ENCODE measurements at places on chromosomes 13 and 19. TPM values are rescaled to one million over a fixed set of nuclear protein-coding genes. Genes with fewer than 3 reads are reported as not detected.

The CERS1 gene
- total RNA-seq: 11.4 TPM

The C2CD4C gene
- total RNA-seq: 1.8 TPM

The OR10H1 gene
- total RNA-seq: not detected

The KLC3 gene
- total RNA-seq: 0.44 TPM

The ZNF540 gene
- total RNA-seq: 0.24 TPM

The DLL3 gene
- total RNA-seq: 0.96 TPM

The TBXA2R gene
- total RNA-seq: 0.70 TPM

The CLEC11A gene
- 59.1 TPM for total RNA-seq

The SULT2A1 gene
- not detected for total RNA-seq

The FUT3 gene
- not detected for total RNA-seq

The ASF1B gene
- total RNA-seq: 50.0 TPM

The ANKLE1 gene
- total RNA-seq: 17.5 TPM

- H3K4me3 ChIP-seq: no peak overlapping the region
- H3K4me1 ChIP-seq: no peaks in the 10 kb centered on the region
- H3K27ac ChIP-seq: peak overlapping the region; percentile 16
- H3K27me3 ChIP-seq: no peaks in the 10 kb centered on the region
- DNase-seq: no peak
Measured at GRCh38 chr19:2210987-2211740, 25.0 kb downstream of the PLEKHJ1 start.

- no peak overlapping the region for H3K4me3 ChIP-seq
- peaks cover 5% of the 10 kb centered on the region for H3K4me1 ChIP-seq
- no peak overlapping the region for H3K27ac ChIP-seq
- H3K27me3 ChIP-seq: no peaks in the 10 kb centered on the region
Measured at GRCh38 chr13:35978607-35979316, 152.4 kb downstream of the DCLK1 start.

GRCh38 chr13:48680756-48681392 is 27.1 kb downstream of the CYSLTR2 start:
- H3K27ac ChIP-seq: no peak overlapping the region
- no peaks in the 10 kb centered on the region for H3K36me3 ChIP-seq
- no peak overlapping the region for H3K4me3 ChIP-seq
- DNase-seq: no peak

DNA sequence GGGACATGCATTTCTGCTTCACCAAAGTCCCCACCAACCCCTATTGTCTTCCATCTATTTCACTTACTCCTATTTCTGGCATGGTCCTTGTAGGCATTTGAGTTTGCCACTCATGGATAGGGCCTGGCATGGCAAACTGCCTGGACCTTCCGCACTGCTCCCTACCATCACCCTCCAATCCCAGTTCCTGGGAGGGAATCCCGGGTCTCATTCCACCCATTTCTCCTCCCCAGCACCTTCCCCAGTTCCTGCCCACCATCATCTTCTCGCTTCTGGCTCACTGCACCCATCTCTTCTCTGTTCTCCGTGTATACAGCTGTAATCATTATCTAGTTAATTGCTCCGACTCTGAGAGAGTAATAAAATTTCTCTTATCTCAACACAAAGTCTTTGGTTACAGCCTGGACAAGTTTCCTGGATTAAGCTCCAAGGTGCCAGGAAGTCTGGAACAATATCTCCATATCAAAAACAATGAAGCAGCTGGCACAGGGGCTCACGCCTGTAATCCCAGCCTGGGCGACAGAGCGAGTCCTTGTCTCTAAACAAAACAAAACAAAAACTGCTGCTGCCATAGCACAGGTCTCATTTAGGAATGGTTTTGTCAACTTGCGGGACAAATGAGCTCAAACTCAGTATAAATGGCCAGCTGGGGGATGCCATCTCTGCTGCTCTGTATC is 17.0 kb upstream of the COX7A1 start:
- H3K36me3 ChIP-seq: no peaks in the 10 kb centered on the region
- no peaks in the 10 kb centered on the region for H3K27me3 ChIP-seq
- H3K4me1 ChIP-seq: peaks cover 13% of the 10 kb centered on the region
- H3K27ac ChIP-seq: peak overlapping the region; percentile 68
- DNase-seq: peak; percentile 91
- H3K4me3 ChIP-seq: no peak overlapping the region

DNA sequence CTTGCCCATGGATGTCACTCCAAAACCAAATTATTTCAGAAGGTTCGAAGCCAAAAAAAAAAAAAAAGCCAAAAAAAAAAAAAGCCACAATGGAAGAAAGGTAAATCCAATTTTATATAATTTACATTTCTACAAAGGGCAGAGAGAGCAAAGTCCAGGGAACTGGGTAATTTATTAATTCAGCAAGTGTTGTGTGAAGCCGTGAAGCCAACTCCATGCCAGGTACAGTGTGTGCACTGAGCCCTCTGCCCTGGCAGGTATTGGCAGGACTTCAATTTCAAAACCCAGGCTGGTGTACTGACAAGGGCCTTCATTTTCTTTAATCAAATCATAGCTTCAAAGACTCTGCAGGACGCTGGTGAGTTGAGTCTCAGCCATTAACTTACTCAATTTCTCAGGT is 5.5 kb upstream of the RFPL4A start:
- no peaks in the 10 kb centered on the region for H3K36me3 ChIP-seq
- H3K4me1 ChIP-seq: no peaks in the 10 kb centered on the region
- H3K4me3 ChIP-seq: no peak overlapping the region

DNA sequence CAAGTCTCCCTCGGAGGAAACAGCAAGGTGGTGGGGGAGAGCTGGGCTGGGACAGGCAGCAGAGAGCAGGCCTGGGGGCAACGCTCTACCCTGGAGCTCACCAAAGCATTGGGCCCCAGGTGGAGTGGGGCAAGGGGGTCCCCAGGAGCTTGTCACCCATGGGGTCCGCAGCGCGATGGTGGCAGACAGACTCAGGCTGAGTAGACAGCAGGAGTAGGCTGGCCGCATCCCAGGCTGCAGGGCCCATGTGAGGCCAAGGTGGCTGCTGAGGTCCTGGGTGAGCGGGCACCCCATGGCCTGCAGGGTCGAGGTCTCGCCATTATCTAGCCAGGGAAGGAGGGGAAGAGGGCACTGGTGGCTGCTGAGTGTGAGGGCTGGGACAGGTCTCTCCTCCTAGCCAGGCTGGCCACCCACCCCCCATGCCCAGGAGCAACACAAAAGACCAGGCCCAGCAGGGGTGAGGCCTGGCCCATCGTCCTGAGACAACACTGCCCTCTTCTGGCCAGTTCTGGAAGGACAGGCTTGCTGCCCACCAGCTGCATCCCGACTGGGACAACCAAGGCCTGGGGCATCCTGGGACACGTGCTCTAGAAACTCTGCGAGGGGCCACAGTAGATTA is 33.1 kb downstream of the CEBPG start:
- H3K4me3 ChIP-seq: no peak overlapping the region
- H3K4me1 ChIP-seq: no peaks in the 10 kb centered on the region
- H3K27ac ChIP-seq: no peak overlapping the region
- DNase-seq: peak; percentile 71

GRCh38 chr13:63737418-63737817 is 2321.8 kb upstream of the PCDH20 start:
- H3K4me1 ChIP-seq: no peaks in the 10 kb centered on the region
- H3K36me3 ChIP-seq: no peaks in the 10 kb centered on the region
- no peaks in the 10 kb centered on the region for H3K27me3 ChIP-seq
- DNase-seq: no peak
- no peak overlapping the region for H3K4me3 ChIP-seq

DNA sequence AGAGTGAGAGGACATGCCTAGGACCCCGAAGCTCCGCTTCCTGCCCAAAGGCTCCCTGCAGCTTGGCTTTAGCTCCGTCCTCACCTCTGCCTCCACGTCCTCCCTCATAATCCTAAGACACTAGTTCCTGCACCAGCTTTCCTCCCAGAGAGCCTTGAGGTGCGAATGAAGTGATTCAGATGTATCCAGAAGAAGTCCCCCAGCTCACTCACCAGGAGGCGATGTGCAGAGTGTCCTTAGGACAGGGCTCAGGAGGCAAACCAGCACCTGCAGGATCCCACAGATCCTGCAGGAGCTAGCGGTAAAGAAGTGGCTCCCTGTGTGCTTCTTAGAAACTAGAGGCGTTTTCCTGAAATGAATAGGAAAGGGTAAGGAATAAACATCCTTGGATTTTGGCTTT is 109.7 kb downstream of the HSPH1 start:
- peak; percentile 19 for DNase-seq
- H3K36me3 ChIP-seq: no peaks in the 10 kb centered on the region
- H3K4me1 ChIP-seq: peaks cover 9% of the 10 kb centered on the region
- no peak overlapping the region for H3K4me3 ChIP-seq
- H3K27ac ChIP-seq: no peak overlapping the region
- H3K27me3 ChIP-seq: no peaks in the 10 kb centered on the region

GRCh38 chr19:47813304-47813994 is 8.3 kb upstream of the CRX start:
- H3K27ac ChIP-seq: no peak overlapping the region
- no peak overlapping the region for H3K4me3 ChIP-seq
- no peaks in the 10 kb centered on the region for H3K4me1 ChIP-seq
- H3K27me3 ChIP-seq: no peaks in the 10 kb centered on the region
- H3K36me3 ChIP-seq: no peaks in the 10 kb centered on the region

- no peaks in the 10 kb centered on the region for H3K36me3 ChIP-seq
- H3K27ac ChIP-seq: no peak overlapping the region
- DNase-seq: no peak
- H3K4me1 ChIP-seq: no peaks in the 10 kb centered on the region
- no peak overlapping the region for H3K4me3 ChIP-seq
- peaks cover 9% of the 10 kb centered on the region for H3K27me3 ChIP-seq
Measured at GRCh38 chr19:33603377-33603776, 18.4 kb upstream of the CHST8 start.

DNA sequence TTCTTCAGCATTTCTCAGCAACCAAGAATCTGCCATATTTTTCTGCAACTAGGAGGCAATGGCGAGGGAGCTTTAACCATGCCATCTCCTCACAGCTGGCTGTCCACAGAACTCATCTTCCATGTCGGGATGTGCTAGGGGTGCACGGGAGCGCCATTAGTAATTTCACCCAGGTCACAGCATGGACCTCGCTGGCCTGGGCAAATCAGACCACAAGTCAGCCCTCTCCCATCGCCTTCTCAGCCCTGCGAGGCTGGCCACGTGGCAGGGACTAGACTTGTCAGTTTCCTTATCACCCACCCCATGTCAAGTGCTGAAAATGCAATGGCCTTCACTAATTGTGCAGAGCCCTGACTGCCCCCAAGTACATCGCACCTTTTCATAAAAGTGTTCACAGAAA is 15.7 kb downstream of the COL4A1 start:
- no peak overlapping the region for H3K27ac ChIP-seq
- no peaks in the 10 kb centered on the region for H3K27me3 ChIP-seq
- H3K4me3 ChIP-seq: no peak overlapping the region
- no peaks in the 10 kb centered on the region for H3K36me3 ChIP-seq
- H3K4me1 ChIP-seq: no peaks in the 10 kb centered on the region

DNA sequence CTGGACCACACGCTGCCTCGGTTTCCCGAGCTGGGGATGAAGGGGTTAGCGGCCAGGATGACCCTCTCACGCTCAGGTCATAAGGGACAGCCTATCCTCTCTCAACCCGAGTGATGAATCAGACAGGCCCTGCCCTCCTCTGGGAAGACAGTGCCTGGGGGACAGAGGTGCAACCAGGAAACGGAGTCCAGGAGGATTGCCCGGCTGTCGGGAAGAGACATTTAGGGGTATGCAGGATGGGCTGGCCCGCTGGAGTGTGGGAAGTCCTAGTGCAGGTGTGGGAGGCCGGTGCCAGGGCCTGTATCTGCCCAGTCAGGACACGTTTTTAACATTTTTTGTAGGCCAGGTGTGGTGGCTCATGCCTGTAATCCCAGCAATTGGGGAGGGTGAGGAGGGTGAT is 8.3 kb downstream of the LSM7 start:
- H3K36me3 ChIP-seq: peaks cover 11% of the 10 kb centered on the region
- no peaks in the 10 kb centered on the region for H3K27me3 ChIP-seq
- no peak for DNase-seq
- no peak overlapping the region for H3K27ac ChIP-seq

GRCh38 chr13:46401432-46401831 is 14.4 kb upstream of the RUBCNL start:
- peaks cover 21% of the 10 kb centered on the region for H3K4me1 ChIP-seq
- no peak overlapping the region for H3K4me3 ChIP-seq
- H3K36me3 ChIP-seq: no peaks in the 10 kb centered on the region
- DNase-seq: no peak
- no peak overlapping the region for H3K27ac ChIP-seq
- no peaks in the 10 kb centered on the region for H3K27me3 ChIP-seq

DNA sequence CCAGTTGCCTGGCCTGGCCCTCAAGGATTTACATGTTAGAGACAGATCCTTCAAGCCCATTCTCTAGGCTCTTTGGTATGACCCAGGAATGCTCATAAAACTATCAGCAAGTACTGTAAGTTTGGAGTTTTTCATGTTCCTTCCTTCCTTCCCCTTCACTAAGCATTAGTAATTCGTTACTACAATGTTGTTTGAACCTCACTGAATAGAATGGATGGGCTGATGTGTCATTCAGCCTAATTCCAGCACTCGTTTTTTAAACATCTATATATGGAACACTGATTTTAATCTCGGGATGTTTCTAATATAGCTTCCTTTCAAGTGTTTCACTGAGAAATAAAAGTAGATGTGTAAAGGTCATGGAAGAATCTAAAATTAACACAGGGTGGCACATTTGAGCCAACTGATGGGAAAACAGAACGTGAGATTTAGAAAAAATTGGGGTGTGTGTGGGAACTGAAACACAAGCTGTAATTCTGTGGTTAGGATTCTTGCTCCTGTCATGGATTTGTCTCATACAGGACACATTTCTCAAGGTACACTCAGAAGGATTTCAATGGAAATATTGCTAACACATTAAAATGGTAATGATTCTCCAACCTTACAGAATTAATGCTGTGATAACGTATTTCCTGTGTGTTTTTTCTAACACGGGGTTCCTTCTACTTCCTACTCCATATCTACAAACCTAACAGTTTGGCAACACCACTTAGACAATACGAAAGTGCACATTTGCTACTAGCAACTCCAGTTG is 93.4 kb downstream of the FLT1 start:
- H3K27me3 ChIP-seq: no peaks in the 10 kb centered on the region
- no peaks in the 10 kb centered on the region for H3K36me3 ChIP-seq
- no peak overlapping the region for H3K4me3 ChIP-seq
- H3K4me1 ChIP-seq: peaks cover 9% of the 10 kb centered on the region
- no peak overlapping the region for H3K27ac ChIP-seq

DNA sequence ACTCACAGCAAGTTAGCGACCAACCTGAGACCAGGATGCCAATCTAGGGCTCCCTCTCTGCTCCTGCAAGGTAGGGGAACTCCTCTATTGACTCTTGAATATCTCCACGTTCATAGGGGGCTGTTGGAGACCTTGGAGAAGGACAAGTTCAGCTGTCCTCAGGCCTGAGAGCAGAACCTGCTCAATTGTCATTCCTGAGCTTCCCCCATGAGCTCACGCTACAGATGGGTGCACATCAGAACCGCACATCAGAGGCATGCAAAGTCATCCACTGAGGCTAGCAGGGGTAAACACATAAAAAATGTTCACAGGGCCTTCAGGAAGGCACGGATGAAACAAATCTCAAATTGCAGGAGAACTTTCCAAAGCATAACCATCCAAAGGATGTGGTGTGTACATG is 168.8 kb upstream of the ZNF507 start:
- no peaks in the 10 kb centered on the region for H3K27me3 ChIP-seq
- no peak overlapping the region for H3K4me3 ChIP-seq
- peak overlapping the region; percentile 50 for H3K27ac ChIP-seq
- H3K4me1 ChIP-seq: no peaks in the 10 kb centered on the region
